ENCODE measurements at places on chromosomes 1 and 21.

- no peak for DNase-seq
These were observed 64.8 kb downstream of the HIVEP3 start for GRCh38 chr1:41853907-41854306.

DNA sequence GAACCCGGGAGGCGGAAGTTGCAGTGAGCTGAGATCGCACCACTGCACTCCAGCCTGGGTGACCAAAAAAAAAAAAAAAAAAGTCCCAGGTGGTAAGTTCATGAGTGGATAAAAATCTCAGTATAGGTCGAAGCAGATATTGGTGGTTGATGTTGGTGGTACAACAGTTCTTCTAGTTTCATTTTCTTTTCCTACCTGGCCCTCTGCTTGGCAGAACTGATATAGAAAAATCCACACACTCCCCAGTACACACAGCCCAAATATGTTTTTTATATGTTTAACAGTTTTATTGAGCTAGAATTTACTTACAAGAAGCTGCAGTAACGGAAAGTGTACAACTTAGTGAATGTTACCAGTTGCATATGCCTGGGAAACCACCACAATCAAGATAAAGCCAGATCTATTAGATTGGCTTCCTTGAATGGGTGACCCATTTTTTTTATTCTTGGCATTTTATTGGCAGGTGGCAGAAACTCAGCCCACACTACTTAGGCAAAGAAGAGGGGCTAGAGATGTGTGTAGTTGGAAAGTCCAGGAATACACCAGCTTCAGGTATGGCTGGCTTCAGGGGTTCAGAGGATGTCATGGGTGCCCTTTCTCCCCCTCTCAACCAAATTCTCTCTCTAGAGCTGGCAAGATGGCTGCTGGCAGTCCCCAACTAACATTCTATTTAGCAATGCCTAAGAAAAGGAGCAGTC, 118.3 kb upstream of the SLC25A33 start:
- DNase-seq, result no peak

DNA sequence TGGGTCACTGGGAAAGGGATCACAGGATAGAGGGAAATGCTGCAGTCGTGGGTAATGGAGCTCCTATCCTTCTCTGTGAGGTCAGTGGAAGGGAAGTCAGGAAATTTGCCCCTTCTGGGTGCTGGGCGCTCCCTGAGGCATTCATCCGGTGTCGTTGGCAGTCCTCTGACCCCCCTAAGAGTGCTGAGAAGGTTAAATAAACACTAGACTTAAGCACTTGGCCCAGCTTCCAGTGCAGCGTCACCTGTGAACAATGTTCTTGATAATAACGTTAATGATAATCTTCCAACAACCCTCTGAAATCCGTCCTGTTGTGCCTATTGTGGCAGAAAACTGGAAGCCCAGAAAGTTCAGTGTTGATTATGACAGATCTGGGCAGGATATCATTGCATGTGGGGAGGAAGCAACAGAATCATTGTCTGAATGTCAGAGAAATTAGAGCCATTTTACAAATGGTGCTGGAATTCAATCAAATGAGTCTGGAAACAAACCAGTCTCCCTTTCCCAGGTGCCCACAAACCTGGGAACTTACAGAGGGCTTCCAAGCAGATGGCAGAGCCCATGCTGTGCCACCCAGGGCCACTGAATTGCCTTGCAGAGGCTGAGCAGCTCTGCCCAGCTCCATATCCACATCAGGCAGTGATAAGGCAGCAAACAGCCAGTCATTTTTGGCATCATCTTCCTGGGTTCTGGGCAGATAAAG, 216.8 kb downstream of the KAZN start:
- DNase-seq, result no peak

DNA sequence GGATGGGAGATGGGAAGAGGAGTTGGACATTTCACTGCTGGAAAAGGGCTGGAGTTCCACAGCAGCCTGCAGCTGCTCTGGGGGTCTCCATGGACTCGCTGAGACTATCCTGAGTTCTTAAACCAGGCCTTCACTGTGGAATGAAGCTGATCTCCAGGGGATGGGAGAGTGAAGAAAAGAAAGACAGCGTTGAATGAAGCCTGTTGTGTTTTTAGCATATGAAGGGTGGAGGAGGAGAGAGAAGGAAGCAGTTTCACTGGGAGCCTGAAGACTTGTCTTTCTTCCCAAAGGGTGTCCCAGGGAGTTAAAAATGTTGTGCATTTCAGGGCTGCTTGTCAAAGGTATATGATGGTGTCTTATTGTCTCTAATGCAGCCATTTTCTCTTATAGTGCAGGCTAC, 9.2 kb downstream of the ROR1 start:
- DNase-seq, result no peak

- no peak for DNase-seq
These were observed 142.9 kb upstream of the USP25 start for GRCh38 chr21:15586752-15587427.

GRCh38 chr1:191279266-191279800, 801.7 kb upstream of the BRINP3 start:
- no peak for DNase-seq

- no peak for DNase-seq
These were observed 5.6 kb downstream of the PRELP start for GRCh38 chr1:203481196-203481595.

Measured in stimulated activated CD4-positive, alpha-beta T cell treated with anti-CD3 and anti-CD28 coated beads, Interleukin-15, amount 100 ng/mL, for 24 hours (primary cell).